ENCODE measurements at places on chromosomes 2 and 18.

DNA sequence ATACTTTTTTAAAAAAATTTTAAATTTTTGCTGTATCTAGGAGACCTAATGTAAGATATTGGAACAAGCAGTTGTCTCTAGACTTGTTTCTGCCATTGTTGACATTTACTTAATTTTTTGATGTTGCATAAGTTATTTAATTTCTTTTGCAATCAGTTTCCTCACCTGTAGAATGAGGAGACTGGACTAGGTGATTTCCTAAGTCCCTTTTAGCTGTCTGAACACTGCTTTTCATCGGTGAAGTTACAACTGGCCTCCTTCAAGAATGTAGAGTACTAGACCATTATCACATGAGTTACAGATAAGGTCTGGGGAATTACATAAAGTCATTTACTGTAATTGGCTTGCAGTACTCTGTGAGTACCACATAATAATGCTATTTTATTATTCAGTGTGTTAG, 147.6 kb downstream of the LTBP1 start:
- no peak for DNase-seq

GRCh38 chr18:5726011-5726410, 169.3 kb downstream of the TMEM200C start:
- no peak for DNase-seq

- DNase-seq = no peak
Observed at GRCh38 chr2:149653831-149654445, 66.4 kb upstream of the MMADHC start.

DNA sequence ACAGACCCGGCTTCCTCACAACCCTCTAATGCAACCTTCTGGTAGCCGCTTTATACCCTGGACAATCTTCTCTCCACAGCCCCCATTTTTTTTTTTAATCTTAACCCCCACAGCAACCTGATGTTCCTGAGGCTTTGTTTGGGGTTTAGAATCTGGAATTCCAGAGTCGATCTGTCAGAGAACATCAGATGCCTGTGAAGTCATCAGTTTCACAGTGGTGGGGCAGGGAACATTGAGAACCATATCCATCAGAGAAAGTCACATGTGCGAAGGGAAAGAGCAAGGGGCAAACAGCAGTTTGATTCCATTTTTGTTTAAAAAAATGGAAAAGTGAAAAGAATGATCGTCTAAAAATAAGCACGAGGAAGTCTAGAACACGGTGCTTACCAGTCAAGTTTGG, 20.6 kb downstream of the NPAS2 start:
- DNase-seq = no peak

DNA sequence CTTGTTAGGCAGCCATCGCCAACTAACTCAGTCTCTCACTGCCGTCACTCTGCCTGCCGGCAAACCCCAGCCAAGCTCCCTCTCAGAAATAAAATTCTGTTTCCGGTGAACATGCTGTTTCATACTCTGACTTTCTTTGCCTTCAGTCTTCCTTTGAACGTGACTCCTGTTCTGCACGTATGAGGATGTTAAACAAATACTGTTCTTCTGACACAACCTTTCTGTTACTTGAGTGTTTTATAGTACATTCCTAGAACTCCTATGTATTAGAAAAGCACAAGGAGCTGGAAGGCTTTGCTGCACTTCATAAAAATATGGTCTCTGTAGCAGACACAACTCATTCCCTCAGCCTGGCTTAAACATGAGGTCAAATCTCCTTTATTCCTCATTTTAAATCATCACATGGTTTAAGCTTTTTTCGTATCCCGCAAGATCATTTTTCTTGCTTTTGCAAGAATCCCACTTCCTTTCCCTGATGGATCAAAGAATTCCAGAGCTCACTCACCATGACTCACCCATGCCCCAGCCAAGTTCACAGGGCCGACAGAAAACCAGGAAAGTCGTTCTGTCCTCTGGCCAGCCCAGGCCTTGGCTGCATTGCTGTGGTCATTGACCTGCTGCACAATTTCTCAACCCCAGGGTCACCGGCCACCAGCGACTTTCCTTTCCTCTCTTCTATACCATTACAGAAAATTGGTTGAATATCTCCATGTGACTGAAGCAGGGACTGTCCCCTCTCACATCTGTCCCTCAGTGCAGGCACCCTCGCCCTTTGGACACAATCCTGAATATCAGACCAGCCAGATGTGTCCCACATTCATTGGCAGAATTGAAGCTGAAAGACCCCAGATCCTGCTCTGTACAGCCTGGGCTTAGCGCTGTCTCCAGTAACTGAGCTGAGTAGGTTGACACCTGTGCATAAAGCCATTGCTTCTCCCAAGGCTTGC, 183.1 kb upstream of the ARL4C start:
- DNase-seq = no peak

DNA sequence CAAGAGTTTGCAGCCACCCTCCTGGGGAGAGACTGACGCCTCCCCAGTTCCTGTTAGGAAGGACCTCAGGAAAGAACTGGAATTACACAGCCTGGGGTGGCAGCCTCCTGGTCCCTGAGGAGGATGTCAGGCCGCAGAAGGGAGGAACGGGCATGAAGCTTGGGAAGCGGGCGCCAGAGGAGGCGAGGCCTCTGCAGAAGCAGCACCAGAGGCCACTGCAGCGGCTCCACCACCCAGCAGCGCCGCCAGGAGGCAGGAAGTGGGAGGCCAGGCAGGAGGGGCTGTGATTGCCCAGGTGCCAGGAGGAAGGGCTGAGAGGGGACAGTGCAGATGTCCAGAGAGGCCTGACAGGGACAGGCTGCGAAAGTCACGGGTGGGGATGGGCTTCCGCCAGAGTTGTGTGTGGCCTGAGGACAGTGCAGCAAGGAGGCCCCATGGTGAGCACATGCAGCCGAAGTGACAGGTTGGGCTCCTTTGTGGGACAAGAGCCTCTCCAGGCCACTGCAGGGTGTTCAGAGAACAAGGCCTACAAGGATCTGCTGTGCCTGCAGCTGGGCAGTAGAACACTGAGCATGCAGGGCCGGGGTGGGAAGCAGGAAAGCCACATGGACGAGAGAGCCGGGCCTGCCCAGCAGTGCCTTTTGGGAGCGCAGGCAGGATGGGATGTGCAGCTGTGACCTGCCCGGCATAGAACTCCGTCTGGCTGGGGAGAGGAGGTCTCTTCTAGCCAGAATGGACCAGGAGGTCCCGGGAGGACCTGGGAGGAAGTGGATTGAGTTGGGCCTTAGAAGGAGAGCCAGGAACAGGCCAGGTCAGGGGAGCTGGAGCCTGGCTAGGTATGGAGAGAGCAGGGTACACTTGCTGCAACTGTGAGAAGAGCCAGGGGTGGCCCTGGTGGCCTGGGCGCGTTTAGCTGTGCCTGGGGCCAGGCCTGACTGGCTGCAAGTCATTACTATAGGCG, 39.1 kb upstream of the ALPP start:
- peak; percentile 26 for DNase-seq

DNA sequence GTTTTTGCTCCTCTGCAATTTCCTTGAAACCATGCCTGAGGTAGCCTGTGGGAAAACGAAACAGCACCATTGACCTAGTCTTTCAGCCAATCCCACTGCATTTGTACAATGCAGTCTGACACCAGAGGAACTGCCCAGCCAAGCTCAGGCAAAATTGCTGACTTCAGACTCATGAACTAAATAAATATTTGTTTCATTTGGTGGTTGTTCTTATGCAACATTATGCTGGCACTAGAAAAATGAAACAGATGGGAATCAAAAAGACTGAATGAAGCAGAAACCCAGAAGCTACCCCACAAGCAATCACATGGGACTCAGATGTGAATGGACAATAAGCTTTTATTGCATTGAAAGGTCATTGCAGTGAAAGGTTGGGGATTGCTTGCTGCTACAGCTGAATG, 1.7 kb downstream of the NAT8 start:
- DNase-seq = no peak

GRCh38 chr18:39701839-39702238, 2136.2 kb upstream of the CELF4 start:
- no peak for DNase-seq

DNA sequence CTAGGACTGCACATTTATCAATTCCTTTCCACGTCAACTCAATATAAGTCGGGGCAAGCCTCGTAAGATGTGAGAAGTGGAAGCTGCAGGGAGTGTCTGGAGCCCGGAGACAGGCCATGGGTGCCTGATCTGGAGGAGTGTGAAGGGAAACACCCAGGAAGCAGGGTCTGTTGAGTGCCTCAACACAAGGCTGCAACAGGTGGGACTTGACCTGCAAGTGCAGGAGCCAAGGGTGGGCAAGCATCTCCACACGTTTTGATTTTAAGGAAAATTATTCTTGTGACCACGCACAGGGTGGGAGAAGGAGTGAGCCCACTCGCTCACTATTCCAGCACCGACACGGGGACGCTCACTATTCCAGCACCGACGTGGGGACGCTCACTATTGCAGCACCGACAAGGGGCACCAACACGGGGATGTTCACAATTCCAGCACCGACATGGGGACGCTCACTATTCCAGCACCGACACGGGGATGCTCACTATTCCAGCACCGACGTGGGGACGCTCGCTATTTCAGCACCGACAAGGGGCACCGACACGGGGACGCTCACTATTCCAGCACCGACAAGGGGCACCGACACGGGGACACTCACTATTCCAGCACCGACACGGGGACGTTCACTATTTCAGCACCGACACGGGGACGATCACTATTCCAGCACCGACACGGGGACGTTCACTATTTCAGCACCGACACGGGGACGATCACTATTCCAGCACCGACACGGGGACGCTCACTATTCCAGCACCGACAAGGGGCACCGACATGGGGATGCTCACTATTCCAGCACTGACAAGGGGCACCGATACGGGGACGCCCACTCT, 197.3 kb downstream of the EIPR1 start:
- DNase-seq = peak; percentile 66

- DNase-seq = no peak
Observed at GRCh38 chr2:6812857-6813530, 52.7 kb downstream of the CMPK2 start.

GRCh38 chr2:54483426-54483825, 27.3 kb downstream of the SPTBN1 start:
- DNase-seq = no peak

GRCh38 chr2:27003857-27004256, 28.9 kb upstream of the TMEM214 start:
- DNase-seq = no peak

GRCh38 chr2:96656540-96656939, 14.0 kb downstream of the FER1L5 start:
- no peak for DNase-seq

DNA sequence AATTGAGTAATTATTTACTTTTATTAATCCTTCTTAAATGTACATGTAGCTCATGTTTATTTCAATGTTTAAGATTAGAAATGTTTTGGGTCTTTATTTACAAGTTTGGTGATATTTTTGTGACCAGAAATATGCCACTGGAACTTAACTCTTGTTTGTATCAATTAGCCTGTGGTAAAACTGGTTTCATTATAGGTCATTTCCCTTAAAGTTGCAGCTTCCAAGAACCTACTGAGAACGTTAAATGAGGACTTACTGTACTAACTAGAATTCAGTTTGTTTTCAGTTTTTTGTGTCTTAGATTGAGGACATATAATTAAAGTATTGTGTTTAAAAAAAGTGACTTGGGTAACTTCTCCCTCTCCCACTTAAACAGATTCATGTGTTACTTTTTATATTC, 4.3 kb downstream of the TYW5 start:
- no peak for DNase-seq

DNA sequence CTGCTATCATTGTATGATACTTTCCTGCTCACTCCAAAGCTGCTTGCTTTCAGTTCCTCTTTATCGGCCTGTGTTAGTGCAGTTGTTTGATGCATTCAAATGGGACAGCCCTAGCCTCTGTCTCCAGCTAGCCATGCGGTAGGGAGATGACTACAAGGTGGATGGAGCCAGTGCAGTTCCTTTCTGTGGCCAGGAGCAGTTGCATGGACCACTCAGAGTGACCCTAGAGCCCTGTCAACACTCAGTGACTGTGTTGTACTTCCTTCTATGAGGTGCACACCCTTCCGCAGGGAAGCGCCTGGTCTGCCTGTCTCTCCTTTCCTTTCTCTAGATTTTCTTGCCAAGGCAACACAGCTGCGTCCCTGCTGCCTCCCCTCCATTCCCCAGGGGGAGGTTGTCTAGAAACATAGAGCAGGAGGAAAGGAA, 33.8 kb downstream of the KCNS3 start:
- DNase-seq = no peak

DNA sequence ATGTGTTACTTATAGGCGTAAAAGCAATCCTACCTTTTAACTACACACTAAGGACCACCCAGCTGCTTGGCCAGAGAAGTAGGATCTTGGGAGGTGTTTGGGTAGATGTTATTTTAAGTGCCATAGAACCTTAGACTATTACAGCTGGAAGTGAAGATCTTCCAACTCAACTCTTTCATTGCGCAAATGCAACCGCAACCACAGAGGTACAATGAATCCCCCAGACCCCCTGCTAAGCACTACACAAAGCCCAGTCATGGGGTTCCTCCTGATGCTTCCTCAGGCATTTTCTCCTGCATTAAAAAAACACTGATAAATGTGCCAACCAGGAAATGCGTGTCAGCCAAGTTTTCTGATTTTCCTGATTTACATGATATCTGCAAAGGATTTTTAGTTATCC, 246.0 kb downstream of the LRRTM1 start:
- no peak for DNase-seq

Measured in Right ventricle myocardium inferior (tissue), 1 donor.